ENCODE measurements at places on chromosomes 4 and X.

DNA sequence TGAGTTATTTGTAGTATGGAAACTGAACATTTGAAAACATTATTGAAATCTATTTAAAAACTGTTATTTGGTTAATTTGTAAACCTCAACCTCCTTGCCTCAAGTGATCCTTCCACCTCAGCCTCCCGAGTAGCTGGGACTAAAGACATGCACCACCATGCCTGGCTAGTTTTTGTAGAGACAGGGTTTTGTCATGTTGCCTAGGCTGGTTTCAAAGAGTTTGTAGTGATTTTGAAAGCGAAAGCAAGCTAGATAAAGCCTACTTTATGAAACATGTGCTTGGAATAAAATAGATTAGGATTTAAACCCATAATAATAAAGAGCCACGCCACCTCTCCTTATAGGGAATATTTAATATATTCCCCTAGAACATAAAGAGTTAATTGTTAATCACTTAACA, 23.5 kb downstream of the ARSJ start:
- DNase-seq, result no peak

DNA sequence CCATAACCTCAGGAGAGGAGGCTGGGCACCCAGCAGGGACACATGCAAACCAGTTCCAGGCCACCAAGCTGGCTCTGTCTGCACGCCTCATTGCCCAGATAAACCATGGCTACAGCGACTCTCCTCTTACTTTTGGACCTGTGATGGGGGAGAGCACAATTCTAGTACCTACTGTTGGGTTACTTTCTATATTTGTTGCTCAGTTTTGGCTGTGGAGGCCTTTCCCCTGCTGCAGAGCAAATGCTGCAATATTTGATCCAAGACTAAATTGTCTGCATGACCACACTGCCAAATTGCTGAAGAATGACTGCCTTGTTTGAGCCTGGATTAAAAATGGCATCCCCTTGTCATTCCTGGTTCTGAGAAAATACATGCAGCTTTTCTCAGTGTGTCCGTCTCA, 253.5 kb downstream of the ARHGAP10 start:
- DNase-seq, result no peak

DNA sequence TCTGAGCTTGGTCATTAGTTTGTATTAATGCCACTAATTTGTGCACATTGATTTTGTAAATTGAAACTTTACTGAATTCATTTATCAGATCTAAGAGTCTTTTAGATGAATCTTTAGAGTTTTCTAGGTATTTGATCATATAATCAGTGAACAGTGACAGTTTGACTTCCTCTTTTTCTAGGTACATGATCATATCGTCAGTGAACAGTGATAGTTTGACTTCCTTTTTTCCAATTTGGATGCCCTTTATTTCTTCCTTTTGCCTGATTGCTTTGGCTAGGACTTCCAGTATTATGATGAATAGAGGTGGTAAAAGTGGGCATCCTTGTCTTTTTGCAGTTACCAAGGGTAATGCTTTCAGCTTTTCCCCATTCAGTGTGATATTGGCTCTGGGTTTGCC, 421.4 kb upstream of the CPXCR1 start:
- DNase-seq, result no peak

- no peak for DNase-seq
These were observed 77.2 kb downstream of the FHIP1A start for GRCh38 chr4:151486168-151486567.

DNA sequence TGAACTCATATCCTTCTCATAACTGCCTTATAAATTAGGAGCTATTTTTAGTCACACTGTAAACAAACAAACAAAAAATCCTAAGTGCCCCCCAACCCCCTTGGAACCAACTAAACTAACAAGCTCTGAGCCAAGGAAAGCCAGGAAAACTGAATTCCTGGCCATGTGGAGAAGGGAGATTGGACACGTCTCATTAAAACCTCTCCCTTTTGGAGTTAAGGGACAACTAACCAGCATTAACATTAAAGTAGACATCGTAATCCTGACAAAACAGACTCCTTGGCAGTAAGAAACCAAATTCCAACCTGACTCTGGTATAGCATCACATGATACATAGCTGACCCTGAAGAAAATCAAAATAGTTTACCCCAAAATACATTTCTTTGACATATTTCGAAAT, 937.1 kb upstream of the GRIA3 start:
- no peak for DNase-seq

GRCh38 chr4:167873496-167873895, 218.8 kb upstream of the ANXA10 start:
- no peak for DNase-seq
